ENCODE measurements at places on chromosomes 3 and 15.

- DNase-seq = no peak
These were observed 69.9 kb upstream of the TNFSF10 start for GRCh38 chr3:172592898-172593669.

GRCh38 chr3:15659254-15659975 is 57.9 kb downstream of the BTD start:
- DNase-seq = no peak

DNA sequence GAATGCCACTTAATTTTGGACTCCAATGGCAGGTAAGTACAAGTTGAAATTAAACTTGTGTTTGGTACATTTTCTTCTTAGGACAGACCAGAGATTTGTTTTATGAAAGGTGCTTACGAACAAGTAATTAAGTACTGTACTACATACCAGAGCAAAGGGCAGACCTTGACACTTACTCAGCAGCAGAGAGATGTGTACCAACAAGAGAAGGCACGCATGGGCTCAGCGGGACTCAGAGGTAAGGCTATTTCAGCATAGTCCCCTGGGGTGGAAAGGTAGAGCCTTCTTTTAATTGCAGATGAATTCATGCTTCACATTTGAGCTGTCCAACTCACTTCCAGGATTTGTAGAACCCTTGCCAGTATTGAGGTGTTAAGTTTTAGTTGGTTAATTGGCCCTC is 51.4 kb downstream of the ASTE1 start:
- DNase-seq = no peak

DNA sequence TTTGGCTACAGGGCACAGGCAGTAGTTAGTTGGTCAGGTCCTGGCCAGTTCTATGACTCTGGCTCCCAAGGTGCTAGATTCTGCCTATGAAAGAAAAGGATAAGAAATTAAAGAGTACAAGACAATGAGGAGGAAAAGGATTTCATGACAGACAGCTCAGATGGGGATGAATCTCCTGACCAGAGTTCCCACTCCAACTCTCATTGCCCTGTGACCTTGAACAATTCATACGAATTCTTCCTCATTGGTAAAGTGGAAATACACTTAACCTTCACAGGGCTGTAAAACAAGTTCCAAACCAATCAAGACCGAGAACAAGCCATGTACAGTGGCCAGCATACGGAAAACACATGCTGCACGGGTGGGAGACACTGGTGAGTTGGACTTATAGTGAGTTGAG is 23.7 kb downstream of the CLEC3B start:
- no peak for DNase-seq

DNA sequence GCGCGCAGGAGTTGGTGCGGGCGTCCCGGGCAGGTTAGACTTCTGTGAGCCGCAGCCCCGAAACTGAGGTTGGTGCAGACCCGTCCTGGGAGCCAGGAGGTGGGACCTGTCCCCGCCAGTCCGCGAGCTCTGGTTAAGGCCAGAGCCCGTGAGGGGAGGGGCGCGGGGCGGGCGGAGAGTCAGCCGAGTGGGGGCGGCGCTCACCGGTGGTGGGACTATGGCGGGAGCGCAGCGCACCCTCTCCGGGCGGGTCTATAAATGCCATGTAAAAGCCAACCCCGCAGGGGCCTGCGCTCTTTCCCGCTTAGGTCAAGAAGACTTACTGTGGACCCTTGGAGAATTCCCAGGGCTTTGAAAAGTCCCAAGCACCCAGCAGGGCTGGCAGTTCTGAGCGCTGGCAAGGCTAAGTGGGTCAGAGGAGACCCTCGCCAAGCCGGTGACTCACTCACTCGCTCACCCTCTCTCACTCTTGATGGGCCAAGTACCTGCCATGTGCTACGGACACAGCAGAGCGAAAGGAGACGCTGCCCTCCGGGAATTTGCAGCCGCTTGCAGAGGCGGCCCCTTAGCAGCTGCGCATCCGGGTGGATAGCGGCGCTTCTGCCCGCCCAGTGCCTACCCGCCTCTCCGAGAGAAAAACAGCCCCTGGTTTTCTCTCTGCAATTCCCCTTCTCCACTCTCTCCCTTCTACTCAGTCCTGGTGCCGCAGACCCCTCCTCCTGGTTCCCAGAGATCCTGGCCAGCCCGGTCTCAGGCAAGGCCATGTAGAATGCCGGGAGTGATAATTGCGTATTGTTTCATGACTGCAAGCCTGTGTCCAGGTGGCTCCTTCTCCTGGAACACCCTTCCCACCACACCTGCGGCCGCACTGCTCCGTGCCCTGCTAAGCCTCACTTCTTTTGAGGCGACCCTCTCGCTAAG is at the start of gene ALDH1L1:
ALDH1L1 (minus strand) TSS at position 110 of the 921 bp plus-strand sequence. CDS start 19,607 bp downstream, outside the sequence.
- no peak for DNase-seq

GRCh38 chr3:175149675-175150074 is 290.5 kb downstream of the NAALADL2 start:
- no peak for DNase-seq

DNA sequence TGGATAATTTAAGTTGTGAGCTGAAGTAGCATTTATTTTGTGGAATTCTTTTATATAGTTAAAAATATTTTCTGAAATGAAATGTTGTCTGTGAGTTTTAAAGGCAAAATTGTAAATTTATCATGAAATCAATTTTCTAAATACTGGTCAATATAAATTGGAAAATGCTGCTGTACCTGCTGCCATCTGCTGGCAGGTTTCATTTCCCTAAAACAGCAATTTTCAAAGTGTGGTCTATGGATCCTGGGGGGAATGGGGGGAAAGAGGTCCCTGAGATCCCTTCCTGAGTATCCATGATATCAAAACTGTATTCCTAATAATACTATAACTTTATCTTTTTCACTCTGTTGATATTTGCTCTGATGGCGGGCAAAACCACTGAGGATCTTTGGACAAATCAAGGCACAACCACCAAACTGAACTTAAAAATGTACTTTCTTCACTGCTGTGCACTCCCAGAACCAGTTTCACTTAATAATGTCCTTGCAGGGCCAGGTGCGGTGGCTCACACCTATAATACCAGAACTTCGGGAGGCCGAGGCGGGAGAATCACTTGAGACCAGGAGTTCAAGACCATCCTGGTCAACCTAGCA is 17.2 kb upstream of the CCR4 start:
- DNase-seq = no peak

Data from activated naive CD4-positive, alpha-beta T cell (primary cell).